K562 (cell line): ENCODE measurements at places on chromosomes 5 and 9. TPM values are rescaled to one million over a fixed set of nuclear protein-coding genes. Genes with fewer than 3 reads are reported as not detected.

Gene GARIN3
- not detected in 2 replicates for polyA plus RNA-seq

Gene CDO1
- polyA plus RNA-seq, result 0.16 TPM in 1 of 2 replicates, not detected in the other

DNA sequence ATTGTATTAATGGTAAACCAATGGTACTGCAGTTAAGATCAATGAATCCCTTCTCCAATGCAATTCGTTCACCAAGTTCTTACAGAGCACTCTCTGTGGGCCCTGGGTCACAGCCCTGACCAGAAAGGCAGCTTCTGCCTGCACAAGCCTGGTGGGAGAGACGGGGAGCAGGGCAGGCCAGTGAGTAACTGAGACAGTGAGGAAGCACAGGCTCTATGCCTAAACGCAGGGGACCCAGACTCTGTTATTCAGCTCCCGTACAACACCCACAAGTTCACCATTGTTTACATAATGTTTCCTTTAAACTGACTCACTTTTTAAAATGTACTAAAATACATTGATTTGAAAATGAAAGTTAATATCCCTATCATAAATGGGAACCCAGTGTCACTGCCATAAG is 40.5 kb upstream of the CTSL start:
- no peak for DNase-seq

DNA sequence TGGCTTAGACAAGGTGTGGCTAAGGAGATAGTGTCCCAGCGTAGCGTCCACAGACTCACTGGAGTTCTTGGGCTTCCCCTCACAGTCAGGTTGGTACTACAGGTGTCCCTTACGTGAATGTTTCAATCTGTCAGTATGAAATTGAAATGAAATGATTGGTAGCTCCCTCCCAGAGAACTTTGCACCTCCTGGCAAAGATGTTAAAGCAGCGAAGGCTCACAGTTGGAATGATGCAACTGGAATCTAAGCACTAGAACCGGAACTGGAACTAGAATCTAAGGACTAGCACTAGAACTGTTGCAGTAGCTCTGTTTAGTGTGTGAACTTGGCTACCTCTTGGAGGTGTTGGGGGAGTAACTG is 1.1 kb downstream of the SLC31A1 start:
- DNase-seq, result peak; percentile 78

GRCh38 chr5:114789773-114790402 is 379.8 kb downstream of the TRIM36 start:
- DNase-seq, result peak; percentile 2
